ENCODE measurements at places on chromosomes 12 and 14.

- no peak for DNase-seq
Measured at GRCh38 chr14:77589099-77589498, 27.3 kb downstream of the SPTLC2 start.

- no peak for DNase-seq
Measured at GRCh38 chr14:58941629-58942028, 246.8 kb upstream of the DAAM1 start.

DNA sequence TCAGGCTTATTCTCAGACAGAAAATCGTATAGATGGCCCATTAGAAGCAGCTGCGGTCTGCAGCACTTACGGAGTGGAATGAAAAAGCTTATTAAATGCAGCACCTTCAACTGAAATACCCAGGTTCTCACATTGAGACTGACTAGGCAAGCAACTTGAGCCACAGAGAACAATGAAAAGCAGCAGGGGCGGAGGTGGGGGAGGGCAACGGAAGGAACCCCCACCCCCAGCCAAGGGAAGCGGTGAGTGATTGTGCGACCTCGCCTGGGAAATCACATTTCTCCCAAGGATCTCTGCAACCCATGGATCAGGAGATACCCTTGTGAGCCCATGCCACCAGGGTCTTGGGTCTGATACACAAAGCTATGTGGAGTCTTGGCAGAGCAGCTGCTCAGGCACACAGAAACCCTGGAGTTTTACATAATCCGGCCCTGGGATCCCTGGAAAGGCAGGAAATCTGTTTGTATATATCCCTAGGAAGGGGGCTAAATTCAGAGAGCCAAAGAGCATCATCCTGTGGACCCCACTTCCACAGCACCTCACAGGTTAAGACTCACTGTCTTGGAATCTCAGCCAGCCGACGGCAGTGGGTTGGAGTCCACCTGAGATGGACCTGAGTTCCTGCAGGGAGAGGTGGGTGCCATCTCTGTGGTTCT lies 38.1 kb downstream of the PZP start:
- DNase-seq, result no peak

- no peak for DNase-seq
Measured at GRCh38 chr12:67676624-67677023, 28.1 kb downstream of the DYRK2 start.

DNA sequence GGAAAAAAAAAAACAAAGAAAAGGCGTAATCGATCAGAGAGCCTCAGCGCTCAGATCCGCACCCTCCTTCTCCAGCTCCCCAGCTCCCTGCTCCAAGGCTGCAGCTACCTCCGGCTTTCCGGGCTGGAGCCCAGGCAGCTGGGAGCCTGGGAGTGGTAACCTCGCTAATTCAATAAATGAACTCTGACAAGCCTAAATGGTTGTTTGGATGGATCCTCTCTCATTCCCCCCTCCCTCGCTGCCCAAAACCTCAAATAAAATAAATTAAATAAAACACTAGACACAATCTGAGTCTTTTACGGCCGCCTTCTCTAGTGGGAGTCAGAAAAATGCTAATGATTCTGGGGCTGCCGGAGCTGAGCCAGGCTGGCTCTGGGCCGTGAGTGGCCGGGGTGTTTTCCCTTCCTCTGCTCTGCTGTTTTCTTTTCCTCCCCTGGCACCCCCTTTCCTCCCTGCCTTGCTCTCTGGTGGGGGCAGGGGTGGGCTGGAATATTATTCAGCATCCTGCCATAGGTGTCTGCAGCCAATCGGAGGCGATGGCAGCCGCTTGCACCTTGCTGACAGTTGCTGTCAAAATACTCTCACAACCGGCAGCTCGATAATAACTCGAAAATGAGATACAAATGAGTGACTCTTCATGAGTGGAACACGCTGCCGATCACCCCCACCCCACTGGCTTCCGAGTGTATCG lies 76.1 kb downstream of the RBM19 start:
- no peak for DNase-seq

GRCh38 chr14:69430306-69430939 lies 31.9 kb downstream of the SLC39A9 start:
- DNase-seq, result no peak

GRCh38 chr12:21695986-21696385 lies 38.3 kb upstream of the LDHB start:
- DNase-seq, result no peak

- no peak for DNase-seq
Measured at GRCh38 chr14:60323199-60323896, 74.3 kb downstream of the PPM1A start.

DNA sequence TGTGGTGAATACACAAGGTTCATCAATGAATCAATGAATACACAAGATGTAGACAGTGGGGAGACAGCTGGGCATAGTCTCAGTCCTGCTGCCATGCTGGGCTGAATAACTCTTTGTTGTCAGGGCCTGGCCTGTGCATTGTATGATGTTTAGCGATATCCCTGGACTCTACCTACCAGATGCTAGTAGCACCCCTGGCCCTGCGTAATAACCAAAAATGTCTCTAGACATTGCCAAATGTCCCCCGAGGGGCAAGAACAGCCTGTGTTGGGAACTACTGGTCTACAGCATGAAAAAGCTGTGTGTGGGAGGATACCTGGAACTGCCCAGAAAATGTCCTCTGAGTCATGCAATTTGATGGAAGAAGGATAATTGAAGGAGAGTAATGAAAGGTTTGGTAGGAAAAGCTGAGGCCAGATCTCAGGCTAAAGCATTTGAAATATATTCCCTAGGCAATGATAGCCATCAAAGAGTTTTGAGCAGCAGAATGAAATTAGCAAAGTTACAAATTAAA lies 128.2 kb downstream of the TMEM30B start:
- DNase-seq, result no peak

- no peak for DNase-seq
Measured at GRCh38 chr12:89999699-90000505, 291.3 kb upstream of the ATP2B1 start.

GRCh38 chr14:61471297-61472005 lies 150.1 kb downstream of the PRKCH start:
- DNase-seq, result no peak

- peak; percentile 98 for DNase-seq
Measured at GRCh38 chr12:46492471-46493085, 120.0 kb upstream of the SLC38A2 start.

GRCh38 chr12:64796205-64796845 lies 28.1 kb upstream of the TBC1D30 start:
- DNase-seq, result peak; percentile 97

DNA sequence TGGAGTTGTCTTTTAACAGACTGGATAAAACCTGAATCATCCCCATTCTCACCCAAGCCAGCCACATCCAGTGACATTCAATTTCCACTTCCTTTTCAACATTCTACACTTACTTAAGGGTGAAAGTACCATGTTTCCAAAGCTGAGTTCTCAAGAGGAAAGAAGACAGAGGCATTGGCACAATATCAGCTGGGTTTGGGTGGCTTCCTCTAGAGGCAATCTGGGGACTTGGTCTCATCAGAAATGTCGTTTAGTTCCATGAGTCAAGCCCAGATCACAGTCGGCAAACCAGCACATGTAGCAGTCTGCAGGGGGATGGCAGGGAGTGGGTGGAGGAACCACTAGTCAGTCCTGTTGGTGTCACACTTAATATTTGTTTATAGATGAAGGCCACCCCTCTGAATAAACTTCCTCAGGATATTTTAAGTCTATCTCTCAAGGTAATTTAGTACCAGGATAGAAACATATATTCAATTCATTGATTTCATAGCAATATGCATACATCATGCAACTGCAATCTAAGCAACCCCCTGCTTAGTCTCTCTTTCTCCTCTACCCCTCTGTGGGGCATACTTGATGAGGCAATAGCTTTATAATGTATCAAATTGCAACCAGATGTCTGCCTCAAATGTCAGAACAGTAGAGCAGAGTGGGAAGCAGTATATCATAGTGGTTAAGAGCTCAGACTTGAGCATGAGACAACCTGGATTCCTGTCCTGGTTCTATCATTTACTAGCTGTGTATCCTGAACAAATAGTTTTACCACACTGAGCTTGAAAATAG lies 3.0 kb downstream of the SRRM4 start:
- no peak for DNase-seq

- peak; percentile 68 for DNase-seq
Measured at GRCh38 chr12:49055978-49056754, 4.4 kb downstream of the KMT2D start.

DNA sequence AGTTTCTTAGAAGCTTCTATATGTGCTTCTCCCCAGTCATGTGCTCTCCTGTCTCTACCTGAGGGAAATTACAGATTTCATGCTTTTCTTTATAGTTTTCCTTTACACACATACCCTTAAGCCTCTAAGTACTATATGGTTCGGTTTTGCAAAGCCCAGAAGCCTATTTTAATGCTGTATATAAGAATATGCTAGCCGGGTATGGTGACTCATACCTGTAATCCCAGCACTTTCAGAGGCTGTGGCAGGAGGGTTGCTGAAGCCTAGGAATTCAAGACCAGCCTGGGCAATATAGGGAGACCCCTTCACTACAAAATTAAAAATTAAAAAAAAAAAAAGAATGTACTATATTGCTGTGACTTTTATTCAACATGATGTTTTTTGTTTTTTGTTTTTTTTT lies 15.4 kb downstream of the DGLUCY start:
- DNase-seq, result no peak

- peak; percentile 86 for DNase-seq
Measured at GRCh38 chr14:106844608-106845285, 1318.4 kb downstream of the TMEM121 start.

- DNase-seq, result peak; percentile 81
Measured at GRCh38 chr12:76020731-76021672, 10.6 kb downstream of the PHLDA1 start.

DNA sequence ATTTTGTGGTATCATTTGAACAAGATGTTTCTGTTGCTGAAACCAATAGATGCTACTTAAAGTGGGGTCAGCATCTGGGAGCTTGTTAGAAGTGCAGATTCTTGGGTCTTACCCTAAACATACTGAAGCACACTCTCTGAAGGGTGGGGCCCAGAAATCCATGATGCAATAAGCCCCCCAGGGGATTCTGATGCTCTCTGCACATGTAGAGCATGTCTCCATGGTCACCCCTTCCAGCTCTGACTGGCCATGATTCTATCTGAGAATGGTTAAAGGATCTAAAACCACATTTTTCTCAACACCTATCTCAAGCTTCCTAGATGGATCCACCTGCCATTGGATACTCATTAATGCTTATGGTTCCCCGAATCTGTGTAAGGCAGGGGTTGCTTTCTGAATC lies 20.4 kb downstream of the JDP2 start:
- no peak for DNase-seq

DNA sequence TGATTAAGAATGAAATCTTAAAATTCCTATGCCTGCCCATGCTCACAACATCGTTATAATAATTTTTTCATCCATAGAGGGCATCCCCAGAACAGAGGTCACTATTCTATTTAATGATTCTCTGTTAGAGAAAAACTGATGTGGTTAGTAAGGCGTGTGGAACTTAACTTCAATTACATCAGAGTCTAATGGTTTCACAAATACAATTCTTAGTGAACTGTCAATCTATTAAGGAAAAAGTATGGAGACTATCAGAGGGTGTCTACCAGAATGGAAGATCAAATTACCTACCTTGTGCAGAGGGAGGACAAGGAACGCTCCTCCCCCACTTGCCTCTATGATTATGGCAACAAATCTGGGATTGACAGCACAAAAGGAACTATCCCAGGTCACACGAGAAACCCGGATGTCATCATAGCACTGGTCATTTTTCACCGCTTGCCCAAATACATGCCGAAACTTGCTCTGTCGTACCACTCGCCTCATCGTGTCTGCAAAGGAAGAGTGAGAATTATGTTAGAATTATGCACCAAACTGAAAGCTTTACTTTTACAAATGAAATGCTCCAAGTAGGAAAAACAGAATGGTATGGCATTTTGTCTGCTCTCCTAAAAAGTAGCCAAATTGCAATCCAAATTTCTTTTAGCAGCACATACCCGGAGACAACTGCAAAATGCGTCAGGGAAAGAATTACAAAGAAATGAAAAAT lies 30.3 kb downstream of the CORO1C start:
- DNase-seq, result no peak

DNA sequence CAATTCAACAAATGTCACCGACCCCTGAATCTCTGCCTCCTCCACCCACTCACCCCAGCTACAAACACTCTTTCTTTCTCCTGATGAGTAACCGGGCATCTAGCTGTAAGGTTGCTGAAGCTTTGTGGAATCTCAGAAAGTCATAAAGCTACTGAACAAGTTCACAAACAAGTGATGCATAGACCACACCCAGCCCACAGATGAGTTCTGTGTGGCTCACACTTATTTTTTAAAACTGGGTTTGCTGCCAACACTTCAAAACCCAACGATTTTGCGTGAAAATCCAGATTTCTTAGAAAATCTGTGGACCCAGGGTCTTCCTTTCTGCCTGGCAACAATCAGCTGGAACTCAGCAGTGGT lies 96.1 kb downstream of the APAF1 start:
- DNase-seq, result no peak

DNA sequence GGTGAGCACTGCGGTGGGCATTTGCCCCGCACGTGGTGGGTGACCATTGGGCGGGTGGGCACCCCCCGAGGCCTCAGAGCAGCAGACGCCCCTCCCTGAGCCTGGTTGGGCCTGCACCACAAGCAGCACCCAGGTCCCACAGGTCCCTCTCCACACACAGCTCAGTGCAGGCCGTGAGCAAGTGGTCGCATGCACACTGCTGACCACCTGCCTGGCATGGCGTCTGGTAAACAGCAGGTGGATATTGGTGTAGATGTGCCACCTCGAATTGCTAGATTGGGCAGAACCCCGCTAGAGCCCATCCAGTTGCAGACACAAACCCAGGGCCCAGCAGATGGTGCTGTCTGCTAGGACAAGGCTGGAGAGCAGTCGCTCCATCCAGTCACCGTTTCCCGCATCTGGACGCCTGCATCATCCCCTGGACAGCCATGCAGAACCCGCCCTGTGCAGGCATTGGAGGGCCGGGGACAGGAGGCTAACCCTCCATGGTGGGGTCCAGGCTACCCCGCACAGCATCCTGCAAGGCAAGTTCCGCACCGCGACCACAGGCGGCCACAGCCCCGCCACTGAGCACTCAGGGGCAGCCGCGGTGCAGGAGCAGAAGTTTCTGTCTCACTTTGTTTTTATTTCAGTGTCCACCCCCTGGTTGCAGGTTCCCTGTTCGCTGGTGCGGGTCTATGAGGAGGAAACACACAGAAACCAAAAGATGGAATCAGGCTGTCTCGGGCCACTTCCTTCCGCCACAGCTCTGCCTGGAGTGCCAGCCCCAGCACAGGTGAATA lies 45.6 kb upstream of the RIMBP2 start:
- DNase-seq, result peak; percentile 90

- DNase-seq, result peak; percentile 70
Measured at GRCh38 chr12:46303039-46303666, 34.3 kb upstream of the SLC38A1 start.

Data from DMS53 (cell line).